Brain microvascular endothelial cell (primary cell): ENCODE measurements at places on chromosomes 11 and 22.

DNA sequence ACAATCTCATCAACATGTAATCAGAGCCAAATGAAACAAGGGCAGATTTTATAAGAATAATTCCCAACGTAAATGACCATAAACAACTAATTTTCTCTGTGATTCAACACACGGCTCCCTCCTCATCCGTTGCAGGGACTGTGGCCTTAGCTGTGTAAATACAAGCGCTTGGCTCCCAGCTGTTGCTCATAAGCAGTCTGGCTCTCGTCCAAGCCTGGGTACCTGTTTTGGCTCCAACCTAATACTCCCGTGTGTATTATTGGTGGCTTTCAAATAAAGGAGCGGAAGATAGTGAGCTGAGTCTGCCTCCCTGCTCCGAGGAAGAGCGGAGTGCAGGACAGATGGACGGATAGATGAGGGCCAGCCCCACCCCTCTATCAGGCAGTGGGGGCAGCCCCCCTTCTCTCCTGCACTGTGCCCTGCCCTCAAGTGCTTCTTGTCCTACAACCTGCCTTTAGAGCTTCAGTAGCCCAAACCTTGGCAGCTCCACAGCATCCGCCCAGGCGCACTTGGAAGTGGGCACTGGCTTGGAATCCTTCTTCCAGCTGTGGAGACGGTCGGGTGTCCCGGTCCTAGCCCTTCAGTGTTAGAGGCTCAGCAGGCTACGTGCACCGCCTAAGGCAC, 670.9 kb downstream of the BRD1 start:
- no peak for DNase-seq

- DNase-seq: no peak
These were observed 6.8 kb downstream of the JRKL start for GRCh38 chr11:96396637-96397036.

- DNase-seq: no peak
These were observed 1421.9 kb downstream of the BRD1 start for GRCh38 chr22:48405741-48406140.

DNA sequence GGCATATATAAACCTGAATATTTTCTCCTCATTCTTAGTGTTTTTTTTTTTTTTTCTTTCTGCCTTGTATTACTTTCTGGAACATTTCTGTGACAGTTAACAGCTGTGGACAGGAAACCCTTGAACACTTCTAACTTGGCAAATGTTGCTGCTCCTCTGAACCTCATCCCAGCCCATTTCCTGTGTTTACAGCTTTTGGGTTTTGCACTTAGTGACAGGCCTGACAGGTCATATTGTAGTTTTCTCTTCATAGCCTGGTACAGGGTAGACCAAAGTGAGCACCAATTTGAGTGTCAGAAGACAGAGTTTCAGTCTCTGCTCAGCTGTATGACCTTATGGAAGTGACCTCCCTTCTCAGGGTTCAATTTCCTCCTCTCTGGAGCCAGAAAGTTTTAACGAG, 91.6 kb downstream of the STIM1 start:
- no peak for DNase-seq

- DNase-seq: no peak
These were observed at the start of gene BIK for GRCh38 chr22:43110444-43110926. BIK (plus strand) TSS chr22:43110750; CDS start chr22:43124023, 13,273 bp downstream.

- DNase-seq: no peak
These were observed 39.7 kb upstream of the TH start for GRCh38 chr11:2211113-2211971.

DNA sequence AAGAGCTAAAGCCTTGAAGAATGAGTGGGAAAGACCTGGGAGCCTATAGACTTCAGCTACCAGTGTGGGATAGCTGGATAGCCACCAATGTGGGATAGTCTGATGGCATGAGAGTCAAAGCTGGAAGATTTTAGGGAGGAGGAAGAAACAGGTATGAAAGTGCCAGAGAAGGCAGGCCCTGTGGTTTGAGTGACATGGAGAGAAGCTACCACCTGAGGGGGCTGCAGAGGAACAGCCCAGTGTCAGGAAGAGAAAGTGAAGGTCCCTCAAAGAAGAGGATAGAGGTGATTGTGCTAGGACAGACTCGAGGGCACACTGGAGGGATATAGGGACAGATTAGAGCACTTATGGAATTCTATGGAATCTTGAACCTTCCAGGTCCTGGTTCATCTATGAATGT, 23.1 kb upstream of the PAX6 start:
- DNase-seq: no peak

- no peak for DNase-seq
These were observed 67.7 kb downstream of the FDX1 start for GRCh38 chr11:110497231-110497978.

GRCh38 chr11:60088364-60088763, at the start of gene MS4A2:
MS4A2 (plus strand) TSS chr11:60088664; CDS start chr11:60088766, 102 bp downstream.
- DNase-seq: no peak

DNA sequence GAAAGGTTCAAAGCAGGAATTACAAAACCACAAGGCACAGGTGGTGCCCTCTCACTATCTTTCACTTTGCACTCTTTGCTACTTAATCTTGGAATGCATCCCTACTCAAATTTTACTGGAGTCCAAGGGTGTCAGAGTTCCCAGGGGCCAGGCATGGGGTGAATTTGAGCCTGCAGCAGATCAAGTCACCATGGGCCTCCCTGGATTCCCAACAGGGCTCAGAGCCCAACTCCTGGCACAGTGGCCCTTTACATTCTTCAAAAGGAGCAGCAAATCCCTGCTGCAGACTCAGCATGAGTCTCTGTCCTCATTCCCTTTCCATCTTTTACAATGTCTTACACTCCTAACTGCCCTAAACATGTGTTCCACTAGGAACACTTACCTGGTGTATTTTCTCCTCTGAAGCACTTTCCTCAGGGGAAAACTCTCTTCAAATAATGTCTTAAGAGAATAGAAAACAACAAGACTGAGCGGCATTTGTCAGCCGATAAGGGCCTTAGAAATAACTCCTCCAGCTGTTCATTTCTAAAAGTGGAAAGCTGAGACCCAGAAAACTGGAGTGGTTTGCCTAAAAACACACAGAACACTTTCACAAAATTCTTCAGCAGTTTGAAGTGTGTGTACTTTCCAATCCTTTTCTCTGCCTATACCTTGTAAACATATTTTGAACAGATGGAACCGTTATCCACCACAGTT, 596.0 kb downstream of the INSC start:
- DNase-seq: no peak

GRCh38 chr22:39243439-39244135, 1.2 kb downstream of the PDGFB start:
- DNase-seq: no peak

DNA sequence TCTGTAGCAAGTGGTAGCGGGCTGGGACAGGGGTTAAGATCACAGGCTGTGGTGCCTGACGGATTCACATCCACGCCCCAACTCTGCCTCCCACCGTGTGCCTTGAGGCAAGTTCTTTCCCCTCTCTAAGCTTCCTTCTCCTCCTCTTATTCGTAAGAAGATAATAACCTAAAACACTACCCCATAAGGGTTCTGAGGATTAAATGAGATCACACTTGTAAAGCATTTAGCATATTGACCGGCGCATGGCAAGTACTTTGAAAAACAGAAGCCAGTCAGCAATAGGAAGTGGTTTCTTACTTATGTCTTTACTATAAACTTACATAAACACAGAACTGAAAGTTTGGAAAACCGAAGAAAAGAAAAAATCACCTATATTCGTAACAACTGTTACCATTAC, 15.5 kb upstream of the LMO2 start:
- no peak for DNase-seq
